ENCODE measurements at places on chromosomes 5 and 9.

DNA sequence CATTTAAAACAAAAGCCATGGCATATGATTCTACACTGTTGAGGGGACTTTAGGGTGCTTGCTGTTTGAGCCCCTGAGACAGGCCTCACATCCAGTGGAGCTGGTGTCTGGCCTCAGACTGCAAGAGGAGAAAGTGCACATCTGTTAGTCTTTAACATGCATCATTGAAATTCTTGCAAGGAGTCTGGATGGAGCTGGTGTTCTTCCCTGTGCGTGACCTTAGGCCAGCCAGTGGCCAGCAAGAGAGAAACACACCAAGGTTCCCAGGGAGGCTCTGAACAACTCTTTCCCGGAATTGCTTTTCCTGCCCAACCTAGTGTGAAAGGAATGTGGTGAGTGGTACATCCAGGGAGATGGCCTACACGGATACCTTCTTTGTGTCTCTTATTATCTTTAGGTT lies 282.8 kb upstream of the TNC start:
- no peak for DNase-seq

GRCh38 chr5:13976867-13977830 lies 32.7 kb upstream of the DNAH5 start:
- peak; percentile 13 for DNase-seq

- DNase-seq = no peak
Measured at GRCh38 chr9:92270511-92270910, 23.0 kb downstream of the IARS1 start.

GRCh38 chr9:129175825-129176633 lies 2.0 kb downstream of the IER5L start:
- peak; percentile 81 for DNase-seq

GRCh38 chr5:66248874-66249273 lies 104.8 kb downstream of the SREK1 start:
- DNase-seq = no peak

DNA sequence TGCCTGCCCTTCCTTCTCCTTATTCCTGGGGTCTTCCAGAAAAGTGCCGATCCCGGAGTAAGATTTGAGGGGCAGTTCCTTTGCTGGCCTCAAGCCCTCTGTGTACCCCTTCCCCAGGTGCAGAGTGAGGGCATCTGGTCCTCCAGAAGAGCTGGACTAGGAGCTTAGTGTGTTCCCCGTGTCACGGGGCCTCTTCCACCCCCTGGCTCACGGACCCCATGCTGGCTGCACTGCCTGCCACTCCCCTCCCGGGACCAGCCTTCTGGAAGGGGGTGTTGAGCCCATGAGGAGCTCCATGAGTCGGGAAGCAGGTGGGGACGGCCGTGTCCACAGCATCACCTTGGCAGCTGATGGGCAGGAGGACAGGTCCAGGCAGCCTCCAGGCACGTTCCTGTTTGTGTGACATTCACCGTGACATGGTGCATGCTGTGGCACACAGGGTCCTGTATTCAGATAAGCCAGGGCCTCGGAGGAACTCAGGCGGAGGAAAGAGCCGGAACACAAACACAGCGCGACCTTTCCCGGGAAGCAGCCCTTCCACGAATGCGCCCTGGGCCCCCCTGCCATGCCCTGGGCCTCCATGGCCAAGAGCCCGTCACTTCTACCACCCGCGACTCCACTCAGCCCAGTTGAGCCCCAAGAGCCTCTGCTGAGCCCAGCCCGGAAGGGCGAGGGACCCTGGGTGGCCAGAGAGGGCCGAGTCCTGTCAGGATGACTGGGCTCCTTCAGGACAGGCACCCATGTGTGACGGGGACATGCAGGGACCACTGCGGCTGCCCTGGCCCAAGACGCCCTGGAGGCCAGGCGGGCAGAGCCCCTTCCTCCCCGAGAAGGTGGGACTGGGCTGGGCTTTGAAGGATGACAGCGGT lies 5.9 kb upstream of the LCN1 start:
- DNase-seq = no peak

GRCh38 chr9:3823842-3824475 lies 298.2 kb upstream of the RFX3 start:
- no peak for DNase-seq

DNA sequence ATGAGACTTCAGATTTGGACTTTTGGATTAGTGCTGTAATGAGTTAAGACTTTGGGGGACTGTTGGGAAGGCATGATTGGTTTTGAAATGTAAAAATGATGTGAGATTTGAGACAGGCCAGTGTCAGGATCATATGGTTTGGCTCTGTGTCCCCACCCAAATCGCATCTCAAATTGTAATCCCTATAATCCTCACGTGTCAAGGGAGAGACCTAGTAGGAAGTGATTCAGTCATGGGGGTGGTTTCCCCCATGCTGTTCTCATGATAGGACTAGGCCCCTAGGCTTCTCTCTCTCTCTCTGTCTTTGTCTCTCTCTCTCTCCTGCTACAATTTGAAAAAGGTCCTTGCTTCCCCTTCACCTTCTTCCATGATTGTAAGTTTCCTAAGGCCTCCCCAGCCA lies 473.3 kb upstream of the CD180 start:
- no peak for DNase-seq

- no peak for DNase-seq
Measured at GRCh38 chr9:95810814-95811213, 64.7 kb upstream of the ERCC6L2 start.

GRCh38 chr5:158609333-158610050 lies 490.2 kb downstream of the EBF1 start:
- DNase-seq = no peak

- no peak for DNase-seq
Measured at GRCh38 chr5:111337133-111337532, 112.9 kb downstream of the CAMK4 start.
